ENCODE measurements at places on chromosomes 4 and X. TPM values are rescaled to one million over a fixed set of nuclear protein-coding genes. Genes with fewer than 3 reads are reported as not detected.
A peak's percentile ranks its signal among the peaks of the same experiment; 100 is the strongest.

DNA sequence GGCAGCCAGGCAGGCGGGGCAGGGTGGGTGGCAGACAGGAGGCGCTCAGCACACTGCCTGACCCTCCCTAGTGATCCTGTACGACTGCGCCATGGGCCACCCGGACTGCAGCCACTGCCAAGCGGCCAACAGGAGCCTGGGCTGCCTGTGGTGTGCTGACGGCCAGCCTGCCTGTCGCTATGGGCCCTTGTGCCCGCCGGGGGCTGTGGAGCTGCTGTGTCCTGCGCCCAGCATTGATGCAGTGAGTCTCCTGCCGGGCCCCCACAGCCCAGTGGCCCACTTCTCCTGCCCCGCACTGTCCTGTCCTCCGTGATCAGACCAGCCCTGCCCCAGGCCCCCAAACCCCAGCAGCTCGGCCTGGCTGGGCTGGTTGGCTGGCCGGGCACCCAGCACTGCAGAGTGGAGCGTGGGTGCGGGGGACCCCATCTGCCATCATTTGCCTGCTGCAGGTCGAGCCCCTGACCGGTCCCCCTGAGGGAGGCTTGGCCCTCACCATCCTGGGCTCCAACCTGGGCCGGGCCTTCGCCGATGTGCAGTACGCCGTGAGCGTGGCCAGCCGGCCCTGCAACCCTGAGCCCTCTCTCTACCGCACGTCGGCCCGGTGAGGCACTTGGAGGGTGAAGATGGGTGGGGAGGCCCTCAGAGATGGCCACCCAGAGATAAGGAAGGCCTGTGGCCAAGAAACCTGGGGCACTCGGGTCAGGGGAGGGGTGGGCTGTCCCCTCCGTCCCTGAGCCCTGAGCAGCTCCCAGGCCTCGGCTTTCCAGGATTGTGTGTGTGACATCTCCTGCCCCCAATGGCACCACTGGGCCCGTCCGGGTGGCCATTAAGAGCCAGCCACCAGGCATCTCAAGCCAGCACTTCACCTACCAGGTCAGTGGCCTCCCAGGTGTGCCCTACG lies 7.6 kb downstream of the PLXNB3 start:
- no peak for DNase-seq

Gene CENPVL2
- total RNA-seq = not detected

DNA sequence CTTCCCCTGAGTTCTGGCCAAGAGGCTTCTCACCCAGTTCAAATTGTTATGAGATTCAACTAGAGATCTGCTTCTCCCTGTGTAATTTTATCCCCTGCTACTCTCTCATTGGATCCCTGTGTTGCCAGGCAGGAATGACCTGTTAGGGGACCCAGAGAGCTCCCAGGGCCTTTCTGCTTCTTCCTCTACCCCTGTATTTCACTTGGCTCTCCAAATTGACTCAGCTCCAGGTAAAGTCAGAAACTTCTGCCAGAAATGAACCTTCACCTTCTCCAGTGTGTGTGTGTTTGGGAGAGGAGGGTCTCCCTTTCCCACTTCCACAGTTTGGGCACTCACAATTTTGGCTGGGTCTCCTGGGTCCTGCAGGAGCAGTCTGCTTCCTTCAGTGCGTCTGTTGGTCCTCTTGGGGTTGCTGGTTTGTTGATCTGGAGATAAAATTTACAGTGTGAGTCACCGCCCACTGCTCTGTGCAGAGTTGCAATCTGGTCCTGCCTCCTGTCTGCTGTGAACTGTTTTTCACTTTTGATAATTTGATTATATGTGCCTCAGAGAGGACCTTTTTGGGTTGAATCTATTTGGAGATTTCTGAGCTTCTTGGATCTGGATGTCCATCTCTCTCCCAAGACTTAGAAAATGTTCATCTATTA lies 112.4 kb upstream of the EDA2R start:
- DNase-seq = peak; percentile 79

DNA sequence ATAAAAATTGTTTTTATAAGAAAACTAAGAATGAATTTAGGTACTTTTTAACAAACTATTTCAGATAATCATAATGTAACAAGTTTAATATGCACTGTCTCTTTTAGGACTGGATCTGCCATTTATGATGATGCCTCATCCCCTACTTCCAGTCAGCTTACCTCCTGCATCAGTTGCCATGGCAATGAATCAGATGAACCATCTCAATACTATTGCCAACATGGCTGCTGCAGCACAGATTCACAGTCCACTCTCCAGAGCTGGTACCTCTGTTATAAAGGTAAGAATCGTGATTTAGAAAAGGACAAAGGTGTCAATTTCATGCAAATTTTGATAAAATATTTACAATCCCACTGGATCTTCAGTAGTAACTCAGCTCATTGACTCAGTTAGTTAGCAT lies 566.2 kb downstream of the DACH2 start:
- no peak for DNase-seq

All from HT-29 (cell line).